ENCODE measurements at places on chromosomes 7 and 10. TPM values are rescaled to one million over a fixed set of nuclear protein-coding genes. Genes with fewer than 3 reads are reported as not detected.

GRCh38 chr10:91034494-91035159 lies 113.7 kb upstream of the ANKRD1 start:
- peak; percentile 94 for DNase-seq

DNA sequence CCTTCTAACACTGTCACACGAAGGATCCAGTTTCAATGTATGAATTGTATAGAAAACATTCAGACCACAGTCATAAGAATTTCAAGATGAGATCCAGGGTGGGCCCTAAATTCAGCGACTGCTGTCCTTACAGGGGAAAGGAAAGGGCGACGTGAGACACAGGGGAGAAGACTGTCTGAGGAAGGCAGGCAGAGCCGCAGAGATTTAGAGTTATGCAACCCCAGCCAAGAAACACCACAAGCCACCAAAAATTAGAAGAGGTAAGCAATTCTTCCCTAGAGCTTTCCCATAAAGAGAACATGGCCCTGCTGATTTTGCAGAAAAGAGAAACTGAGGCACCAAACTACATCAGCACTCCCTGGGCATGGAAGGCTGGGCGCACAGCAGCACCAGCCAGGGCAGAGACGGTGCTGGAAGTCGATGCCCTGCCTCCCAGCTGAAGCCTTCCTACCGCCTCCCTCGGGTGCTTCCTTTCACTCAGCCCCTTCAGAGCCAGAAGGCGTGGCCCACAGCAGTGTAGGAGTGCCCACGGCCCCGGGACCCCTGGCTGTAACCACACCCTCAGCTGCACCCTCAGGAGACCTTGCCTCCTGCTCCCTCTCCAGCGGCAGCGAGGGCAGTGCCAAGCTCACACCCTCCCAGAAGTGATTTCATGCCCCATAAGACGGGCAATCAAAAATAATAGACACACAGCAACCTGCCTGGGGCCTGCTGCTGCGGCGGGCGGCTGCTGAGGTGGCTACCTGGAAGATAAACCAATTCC lies 81.0 kb upstream of the LRRC4 start:
- DNase-seq, result no peak

GRCh38 chr7:155136619-155137243 lies 66.6 kb downstream of the HTR5A start:
- no peak for DNase-seq

GRCh38 chr7:72182036-72182435 lies 230.1 kb downstream of the CALN1 start:
- DNase-seq, result no peak

GRCh38 chr7:99920149-99920548 lies 819 bp upstream of the TRIM4 start:
- no peak for DNase-seq

- DNase-seq, result no peak
These were observed 33.9 kb downstream of the KMT2E start for GRCh38 chr7:105047932-105048331.

GRCh38 chr10:123135415-123136141 lies at the start of gene HMX3:
Gene HMX3 (plus strand): TSS chr10:123135970. CDS start chr10:123136051, 81 bp downstream.
- DNase-seq, result no peak

GRCh38 chr7:93146036-93146435 lies 2.1 kb downstream of the SAMD9L start:
- peak; percentile 77 for DNase-seq

DNA sequence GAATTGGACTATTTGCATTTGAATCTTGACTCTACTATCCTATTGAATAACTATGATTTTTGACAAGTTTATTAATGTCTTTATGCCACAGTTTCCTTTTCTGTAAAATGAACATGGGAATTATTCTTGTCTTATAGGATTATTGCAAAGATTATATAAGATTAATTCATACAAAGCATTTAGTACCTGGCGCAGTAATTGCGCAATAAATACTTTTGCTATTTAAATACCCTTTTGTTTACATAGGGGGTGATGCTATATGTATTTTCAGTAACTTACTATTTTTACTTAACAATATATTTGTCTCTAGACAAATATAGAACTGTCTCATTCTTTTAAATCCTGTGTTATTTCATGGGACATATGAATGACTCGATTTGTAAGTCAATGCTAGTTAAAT lies 5.3 kb downstream of the MINPP1 start:
- DNase-seq, result no peak

DNA sequence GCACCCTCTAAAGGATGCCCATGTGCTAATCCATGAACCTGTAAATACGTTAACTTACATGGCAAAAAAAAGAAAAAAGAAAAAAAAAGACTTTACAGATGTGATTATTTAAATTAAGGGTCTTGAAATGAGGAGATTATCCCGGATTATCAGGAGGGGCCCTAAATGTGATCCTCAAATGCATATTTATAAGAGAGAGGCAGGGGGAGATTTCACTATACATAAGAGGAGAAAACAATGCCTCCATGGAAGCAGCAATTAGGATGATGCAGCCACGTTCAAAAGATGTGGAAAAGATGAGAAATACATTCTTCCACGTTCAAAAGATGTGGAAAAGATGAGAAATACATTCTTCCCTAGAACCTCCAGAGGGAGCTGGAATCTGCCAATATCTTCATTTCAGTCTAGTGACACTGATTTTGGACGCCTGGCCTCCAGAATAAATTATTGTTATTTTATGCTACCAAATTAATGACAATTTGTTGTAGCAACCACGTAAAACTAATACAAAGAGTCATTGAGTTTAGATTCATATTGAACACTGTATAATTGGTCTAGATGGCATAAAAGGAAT lies 328.4 kb upstream of the GNAI1 start:
- no peak for DNase-seq

- DNase-seq, result no peak
These were observed 28.0 kb upstream of the CABCOCO1 start for GRCh38 chr10:61634746-61635145.

GRCh38 chr7:22821702-22822485 lies 755 bp downstream of the TOMM7 start:
- no peak for DNase-seq

DNA sequence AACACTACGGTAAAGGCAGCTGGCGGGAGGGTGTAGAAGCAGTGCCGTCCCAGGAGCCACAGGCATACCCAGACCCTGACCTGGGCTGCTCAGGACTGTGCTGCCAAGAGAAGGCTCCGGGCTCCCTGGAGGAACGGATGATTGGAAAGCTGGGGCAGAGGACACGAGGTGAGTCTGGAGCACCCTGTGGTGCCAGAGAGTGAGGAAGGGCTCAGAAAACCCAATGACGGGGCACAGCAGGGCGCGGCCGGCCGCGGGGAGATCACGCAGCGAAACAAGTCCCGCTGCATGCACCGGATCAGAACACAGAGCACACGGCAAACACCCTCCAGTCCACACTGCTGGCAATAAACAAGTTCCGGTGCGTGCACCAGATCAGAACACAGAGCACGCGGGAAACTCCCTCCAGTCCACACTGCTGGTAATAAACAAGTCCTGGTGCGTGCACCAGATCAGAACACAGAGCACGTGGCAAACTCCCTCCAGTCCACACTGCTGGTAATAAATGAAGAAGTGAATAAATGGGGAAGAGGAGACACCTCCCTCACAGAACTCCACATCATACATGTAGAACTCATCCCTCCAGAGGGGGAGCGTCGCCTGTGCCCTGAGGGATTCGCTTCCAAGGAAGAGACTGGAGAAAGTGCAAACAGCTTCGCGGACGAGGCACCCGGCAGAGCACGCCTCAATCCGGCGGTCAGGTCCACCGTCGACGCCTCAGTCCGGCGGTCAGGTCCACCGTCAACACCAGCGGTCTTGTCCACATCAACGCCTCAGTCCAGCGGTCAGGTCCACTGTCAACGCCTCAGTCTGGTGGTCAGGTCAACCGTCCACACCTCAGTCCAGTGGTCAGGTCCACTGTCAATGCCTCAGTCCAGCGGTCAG lies 265.0 kb downstream of the MAD1L1 start:
- DNase-seq, result no peak

- DNase-seq, result no peak
These were observed 69.9 kb upstream of the GTF2I start for GRCh38 chr7:74587435-74588126.

- DNase-seq, result no peak
These were observed at the start of gene TMEM196 for GRCh38 chr7:19772841-19773760. Gene TMEM196 (minus strand): TSS chr7:19773617. CDS start chr7:19772696, 921 bp downstream.

DNA sequence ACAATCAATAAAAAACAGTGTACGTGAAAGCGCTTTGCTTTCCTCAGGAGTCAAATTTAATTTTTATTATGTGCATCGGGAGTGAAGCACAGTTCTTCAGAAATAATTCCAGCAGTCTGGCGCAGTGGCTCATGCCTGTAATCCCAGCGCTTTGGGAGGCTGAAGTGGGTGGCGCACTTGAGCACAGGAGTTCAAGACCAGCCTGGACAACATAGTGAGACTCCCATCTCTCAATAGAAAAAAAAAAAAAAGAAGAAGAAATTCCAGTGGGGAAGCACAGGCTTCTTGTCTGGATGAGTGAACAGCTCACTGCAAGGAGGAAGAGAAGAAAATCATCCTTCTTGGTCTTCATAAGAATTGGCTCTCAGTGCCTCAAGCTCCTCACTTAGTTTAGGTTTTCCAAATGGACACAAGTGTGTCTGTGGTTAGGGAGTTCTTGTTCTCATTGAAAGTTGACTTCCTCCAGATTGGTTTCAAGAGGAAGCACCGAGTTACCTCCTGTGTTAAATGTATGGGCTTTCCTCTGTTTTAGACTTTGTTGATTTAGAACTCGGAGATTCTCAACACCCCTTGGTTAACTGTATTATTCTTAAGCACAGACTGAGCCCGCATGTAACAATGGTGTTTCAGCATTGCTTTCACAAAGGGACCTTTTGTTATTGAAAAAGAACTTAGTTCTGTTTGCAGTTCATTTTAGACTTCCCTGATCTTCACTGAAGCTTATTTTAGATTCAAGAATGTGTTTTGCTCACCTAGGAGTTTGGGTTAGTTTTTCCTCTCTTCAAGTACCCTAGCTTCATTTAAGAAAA lies 28.0 kb downstream of the LMTK2 start:
- no peak for DNase-seq

DNA sequence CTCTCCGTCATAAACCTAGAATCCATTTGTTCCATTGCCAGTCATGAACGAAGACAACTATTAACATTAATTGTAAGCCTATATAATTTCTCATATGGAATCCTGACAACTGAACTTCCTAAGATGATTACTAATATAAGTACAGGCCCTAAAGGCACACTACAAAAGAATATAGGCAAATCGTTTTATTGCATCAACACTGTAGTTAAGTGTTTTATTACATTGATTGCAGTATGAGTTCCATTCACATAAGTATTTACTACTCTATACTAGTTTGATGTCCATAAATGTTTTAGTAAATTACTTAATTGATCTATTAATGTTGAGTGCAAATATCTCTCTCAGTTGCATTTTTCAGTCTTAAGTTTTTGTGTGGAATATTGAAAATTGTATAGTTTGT lies 113.1 kb upstream of the SEMA3C start:
- no peak for DNase-seq

GRCh38 chr7:135717693-135718092 lies 10.3 kb downstream of the SLC13A4 start:
- DNase-seq, result no peak

- DNase-seq, result no peak
These were observed 2.4 kb upstream of the NKX2-3 start for GRCh38 chr10:99530108-99531025.

GRCh38 chr7:70886547-70886946 lies 245.4 kb upstream of the GALNT17 start:
- no peak for DNase-seq

DNA sequence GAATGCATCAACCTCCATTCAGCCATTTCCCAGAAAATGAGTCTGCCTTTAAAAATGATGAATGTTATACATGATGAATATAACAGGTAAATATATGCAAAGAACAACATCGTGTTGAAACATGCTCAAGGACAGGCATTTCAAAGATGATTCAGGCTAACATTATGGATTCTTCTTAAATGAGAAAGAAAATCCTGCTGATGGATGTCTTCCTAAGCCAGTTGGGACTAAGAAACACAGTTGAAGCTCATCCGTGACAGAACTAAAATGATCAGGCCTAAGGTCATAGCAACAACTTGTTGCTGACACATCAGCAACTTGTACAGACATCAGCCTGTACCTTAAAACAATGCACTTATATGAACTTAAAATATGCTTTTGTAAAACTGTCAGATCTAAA lies 267.9 kb downstream of the MAGI2 start:
- no peak for DNase-seq

DNA sequence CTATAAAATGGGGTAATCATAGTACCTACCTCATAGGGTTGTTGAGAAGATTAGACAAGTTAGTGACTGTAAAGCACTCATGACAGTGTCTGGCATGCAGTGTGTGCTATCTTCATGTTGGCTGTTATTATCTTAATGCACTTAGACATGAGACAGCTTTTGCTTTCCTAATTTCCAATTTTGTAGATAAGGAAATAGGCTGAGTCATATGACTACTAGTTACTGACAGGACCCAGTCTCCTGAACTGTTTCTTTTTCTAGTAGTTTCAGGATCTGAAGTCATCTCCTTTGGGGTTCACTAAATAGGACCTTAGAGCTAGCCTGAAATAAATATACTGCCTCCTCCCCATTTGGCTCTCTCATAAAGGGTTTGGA lies 74.2 kb downstream of the SNX10 start:
- no peak for DNase-seq

DNA sequence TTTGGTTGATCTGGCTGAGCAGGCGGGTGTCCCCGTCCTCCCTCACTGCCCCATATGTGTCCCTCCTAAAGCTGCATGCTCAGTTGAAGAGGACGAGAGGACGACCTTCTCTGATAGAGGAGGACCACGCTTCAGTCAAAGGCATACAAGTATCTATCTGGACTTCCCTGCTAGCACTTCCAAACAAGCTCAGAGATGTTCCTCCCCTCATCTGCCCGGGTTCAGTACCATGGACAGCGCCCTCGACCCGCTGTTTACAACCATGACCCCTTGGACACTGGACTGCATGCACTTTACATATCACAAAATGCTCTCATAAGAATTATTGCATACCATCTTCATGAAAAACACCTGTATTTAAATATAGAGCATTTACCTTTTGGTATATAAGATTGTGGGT lies 26.9 kb upstream of the TRIM56 start:
- DNase-seq, result peak; percentile 67

DNA sequence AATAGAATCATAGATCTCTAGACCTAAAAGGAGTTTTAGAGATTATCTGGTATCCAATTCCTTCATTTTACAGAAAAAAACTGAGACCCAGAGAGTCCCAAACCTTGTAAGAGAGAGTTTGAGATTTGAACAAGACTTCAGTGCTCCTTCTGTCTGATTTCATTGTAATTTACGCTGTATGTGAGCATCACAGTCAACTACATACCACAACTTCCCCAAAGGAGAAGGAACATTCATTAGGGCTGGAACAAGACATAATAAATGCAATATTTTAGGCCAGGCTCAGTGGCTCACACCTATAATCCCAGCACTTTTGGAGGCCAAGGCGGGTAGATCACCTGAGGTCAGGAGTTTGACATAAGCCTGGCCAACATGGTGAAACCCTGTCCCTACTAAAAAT lies 17.3 kb upstream of the PRKAR2B start:
- DNase-seq, result no peak

The CHCHD3 gene
- total RNA-seq, result 60.1 TPM

The TFEC gene
- total RNA-seq, result 0.89 TPM

The PIK3CG gene
- total RNA-seq, result 4.4 TPM

The ZNF33B gene
- 21.7 TPM for total RNA-seq

The NSUN6 gene
- total RNA-seq, result 3.3 TPM

The CLCN1 gene
- not detected for total RNA-seq

The NUTM2E gene
- not detected for total RNA-seq

All from dermis microvascular lymphatic vessel endothelial cell (primary cell).